ENCODE measurements at places on chromosomes 3 and 15.

DNA sequence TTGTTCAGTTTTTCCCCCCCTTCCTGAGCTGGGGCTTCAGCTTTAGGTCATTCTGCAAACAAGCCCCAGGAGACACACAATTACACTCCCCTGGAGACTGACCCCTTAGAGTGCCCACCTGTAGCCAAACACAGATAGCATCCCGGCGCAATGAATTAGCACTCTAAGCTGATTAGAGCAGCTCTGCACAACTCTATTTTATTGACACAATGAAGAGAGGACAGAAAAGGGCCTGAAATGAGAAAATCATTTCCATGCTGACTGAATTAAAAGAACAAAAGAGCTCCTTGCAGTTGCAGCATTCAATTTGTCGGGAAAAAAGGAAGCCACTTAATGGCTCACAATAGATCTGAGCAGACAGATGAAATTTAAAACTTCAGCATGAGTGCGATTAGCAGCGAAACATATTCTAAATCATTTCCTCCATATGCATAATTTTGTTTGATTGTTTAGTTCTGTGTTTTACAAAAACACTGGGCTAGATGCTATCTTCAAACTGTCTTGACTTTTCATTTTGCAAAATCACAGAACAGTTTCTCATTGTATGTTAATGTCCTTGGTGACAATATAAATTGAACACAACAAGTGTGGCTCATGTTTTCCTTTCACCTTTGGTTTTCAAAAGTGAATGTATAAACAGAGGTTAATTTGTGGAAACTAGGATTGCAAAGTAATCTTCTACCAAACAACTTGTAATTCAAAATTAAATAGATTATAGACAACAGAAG, 308.6 kb downstream of the MECOM start:
- DNase-seq: no peak

DNA sequence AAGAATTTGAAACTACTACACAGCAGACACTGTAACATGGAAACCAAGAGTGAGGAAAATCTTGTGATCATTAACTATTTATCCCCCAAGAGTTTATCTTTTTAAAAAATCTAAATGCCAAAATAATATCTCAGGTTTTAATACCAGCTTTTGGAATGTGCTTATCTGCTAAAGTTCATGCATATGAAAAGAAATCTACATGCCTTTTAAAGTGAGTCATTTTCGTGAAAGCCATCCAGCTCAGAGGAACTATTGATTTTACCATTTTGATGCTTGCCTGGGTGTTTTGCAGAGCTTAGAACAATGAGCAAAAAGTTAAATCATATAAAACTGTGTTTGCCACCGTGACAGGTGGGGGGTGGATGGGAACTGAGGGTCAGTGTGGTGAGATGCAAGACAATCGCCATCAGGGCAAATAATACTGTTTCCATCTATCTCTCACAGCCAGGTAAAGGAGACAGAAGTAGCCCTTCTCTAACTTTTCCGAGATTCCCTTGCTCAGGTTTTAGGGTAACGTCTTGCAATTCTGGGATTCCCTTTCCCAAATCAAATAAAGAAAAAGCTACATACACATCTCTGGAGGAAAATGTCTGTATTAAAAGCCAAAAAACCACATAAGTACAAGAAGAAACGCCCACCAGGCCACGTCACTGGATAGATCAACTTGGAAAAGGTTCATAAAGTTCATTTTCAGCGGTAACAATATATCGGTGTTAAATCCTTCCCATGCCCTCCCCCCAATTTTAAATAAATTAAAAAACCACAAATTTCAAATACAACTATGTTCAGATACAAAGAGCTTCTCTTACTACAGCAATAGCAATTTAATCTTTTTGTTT, 2.0 kb downstream of the TMEM158 start:
- DNase-seq: no peak

DNA sequence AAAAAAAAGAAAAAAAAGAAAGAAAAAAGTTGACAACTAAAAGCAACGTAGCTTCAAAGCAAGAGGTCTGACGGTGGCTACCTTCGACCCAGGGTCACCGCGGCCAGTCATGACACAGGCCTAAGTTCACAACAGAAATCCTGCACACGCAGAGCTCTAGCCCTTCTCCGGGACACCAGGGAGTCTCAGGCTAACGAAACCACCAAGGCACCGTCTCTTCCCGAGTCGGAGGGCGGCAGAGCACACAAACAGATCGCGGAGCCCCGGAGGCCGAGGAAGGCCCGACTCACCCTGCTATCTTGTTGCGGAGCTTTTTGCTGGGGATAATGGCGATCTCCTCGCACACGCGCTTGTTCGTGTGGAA, 584 bp downstream of the RPS17 start:
- no peak for DNase-seq

DNA sequence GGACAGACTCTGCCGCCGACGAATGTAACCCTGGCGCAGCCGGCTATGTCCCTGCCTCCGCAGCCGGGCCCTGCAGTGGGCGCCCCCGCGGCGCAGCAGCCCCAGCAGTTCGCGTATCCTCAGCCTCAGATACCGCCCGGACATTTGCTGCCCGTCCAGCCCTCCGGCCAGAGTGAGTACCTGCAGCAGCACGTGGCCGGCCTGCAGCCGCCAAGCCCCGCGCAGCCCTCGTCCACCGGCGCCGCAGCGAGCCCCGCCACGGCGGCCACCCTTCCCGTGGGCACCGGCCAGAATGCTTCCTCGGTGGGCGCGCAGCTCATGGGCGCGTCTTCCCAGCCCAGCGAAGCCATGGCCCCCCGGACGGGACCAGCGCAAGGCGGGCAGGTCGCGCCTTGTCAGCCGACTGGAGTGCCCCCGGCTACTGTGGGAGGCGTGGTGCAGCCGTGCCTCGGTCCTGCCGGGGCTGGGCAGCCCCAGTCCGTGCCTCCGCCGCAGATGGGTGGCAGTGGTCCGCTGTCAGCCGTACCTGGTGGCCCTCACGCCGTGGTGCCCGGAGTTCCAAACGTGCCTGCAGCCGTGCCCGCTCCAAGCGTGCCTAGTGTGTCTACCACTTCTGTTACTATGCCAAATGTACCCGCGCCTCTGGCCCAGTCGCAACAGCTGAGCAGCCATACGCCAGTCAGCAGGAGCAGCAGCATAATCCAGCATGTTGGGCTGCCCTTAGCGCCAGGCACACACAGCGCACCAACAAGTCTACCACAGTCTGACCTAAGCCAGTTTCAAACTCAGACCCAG, 2.4 kb downstream of the TSC22D2 start:
- no peak for DNase-seq

DNA sequence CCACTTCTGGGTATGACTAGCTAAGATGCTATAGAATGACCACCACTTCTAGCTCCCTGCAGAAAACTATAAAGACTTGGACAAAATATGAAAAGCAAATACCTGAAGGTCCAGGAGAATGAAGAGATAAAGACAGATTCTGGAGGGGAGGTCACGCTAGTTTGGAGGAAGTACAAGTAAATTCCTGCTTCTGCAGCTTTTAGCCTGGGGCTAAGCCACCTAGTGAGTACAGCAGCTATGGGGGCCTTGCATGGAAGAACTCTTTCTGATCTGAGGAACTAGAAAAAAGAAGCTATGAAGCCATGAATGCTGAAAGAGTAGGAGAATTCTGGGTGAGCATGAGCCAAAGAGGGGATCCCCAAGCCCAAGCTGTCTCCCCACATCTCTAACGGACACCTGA, 29.8 kb downstream of the NRG4 start:
- DNase-seq: no peak

DNA sequence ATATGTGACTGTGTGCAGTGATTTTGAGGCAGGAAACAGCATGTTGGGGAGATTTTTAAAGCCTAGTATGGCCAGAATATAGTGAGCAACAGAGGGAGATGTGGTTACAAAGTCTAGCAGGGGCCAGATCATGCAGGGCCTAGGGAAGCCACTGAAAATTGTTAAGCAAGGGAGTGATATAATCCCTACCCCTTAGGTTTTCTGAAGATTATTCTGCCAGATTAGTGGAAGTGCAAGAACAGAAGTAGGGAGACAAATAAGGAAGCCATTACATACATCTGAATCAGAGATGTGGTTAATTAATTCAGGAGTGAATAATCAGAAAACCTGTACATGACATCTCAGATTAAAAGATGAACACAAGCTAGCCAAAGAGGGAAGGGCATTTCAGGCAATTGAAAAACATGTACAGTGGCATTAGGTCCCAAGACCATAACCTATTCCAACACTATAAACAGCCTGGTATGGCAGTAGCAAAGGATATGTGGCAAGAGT, 54.8 kb downstream of the MSL2 start:
- DNase-seq: no peak

All from cortex of kidney (tissue), 1 donor.